ENCODE measurements at places on chromosomes 5 and 9. TPM values are rescaled to one million over a fixed set of nuclear protein-coding genes. Genes with fewer than 3 reads are reported as not detected.

MYMK gene
- not detected for total RNA-seq

NME5 gene
- not detected for total RNA-seq

SLC6A19 gene
- total RNA-seq = 0.62 TPM

GPRIN1 gene
- total RNA-seq = 9.2 TPM

SPINK6 gene
- 0.75 TPM for total RNA-seq

PTGER4 gene
- 7.5 TPM for total RNA-seq
